Stimulated activated CD4-positive, alpha-beta T cell treated with anti-CD3 and anti-CD28 coated beads, TNF-alpha, amount 100 ng/mL, for 1 hour (primary cell): ENCODE measurements at places on chromosomes 11 and 22.

DNA sequence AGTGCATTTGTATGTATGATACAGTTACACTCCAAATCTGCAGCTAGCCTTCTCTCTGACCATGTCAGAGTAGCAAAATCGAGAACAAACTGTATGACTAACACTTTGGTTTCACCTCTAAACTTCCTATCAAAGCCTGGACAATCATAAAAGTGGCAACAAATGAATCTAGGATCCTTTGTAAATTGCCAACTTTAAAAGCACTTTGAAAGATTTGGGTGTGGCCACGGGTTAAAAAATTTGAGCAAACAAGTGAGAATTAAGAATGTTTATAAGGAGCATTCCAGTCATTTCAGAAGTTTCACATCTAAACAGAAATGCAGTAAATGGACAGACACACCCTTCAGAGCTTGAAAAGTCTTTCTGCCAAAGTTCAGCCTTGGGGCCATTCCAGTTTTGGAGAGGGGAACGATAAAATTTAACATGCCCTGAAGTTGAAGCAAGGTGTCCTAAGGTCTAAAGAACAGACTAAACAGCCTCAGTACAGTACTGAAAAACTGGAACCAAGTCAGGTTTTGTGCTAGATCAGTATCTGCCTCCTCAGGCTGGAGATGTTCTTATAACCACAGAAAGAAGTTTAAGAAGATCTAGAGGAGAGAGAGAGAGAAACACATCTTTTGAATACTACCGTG, 181.9 kb upstream of the BDNF start:
- DNase-seq: no peak

- no peak for DNase-seq
Observed at GRCh38 chr11:57679396-57679795, 11.5 kb downstream of the ZDHHC5 start.

DNA sequence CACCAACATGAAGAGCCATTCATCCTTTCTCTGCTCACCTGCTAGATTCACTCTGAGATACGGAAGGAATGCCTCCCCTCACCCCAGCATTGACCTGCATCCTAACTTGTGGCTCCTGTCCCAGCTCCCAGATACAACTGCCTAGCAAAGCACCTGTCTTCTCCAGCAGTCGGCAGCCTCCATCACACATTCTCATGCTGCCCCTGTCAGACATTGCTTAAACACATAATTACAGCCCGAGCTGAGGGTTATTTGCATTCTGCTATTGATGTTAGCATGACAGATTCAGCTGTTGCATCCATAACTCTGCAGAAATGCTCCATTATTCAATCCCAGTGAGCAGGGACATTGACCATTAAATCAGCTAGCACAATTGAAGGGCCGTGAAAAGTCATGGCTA, 184.4 kb upstream of the NARS2 start:
- no peak for DNase-seq

DNA sequence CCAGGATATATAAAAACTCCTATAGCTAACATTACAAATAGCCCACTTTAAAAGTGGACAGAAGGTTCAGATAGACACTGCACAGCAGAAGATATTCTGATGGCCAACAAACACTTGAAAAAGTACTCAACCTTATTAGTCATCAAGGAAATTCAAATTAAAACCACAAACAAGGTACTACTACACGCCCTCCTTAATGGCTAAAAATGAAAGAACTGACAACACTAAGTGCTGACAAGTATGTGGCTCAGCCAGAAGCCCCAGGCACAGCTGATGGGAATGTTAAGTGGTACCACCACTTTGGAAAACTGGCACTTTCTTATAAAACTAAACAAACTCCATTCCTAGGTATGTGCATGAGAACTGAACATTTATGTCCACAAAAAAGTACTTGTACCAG, 320.1 kb downstream of the TBC1D22A start:
- no peak for DNase-seq

GRCh38 chr11:64044730-64045393, 9.1 kb downstream of the FLRT1 start:
- DNase-seq: no peak

- no peak for DNase-seq
Observed at GRCh38 chr22:43273902-43274484, 69.2 kb downstream of the SCUBE1 start.

GRCh38 chr22:27842669-27843431, 41.3 kb upstream of the MN1 start:
- DNase-seq: no peak

- no peak for DNase-seq
Observed at GRCh38 chr11:21545699-21546098, 647.2 kb upstream of the ANO5 start.

- no peak for DNase-seq
Observed at GRCh38 chr11:28245131-28245530, 136.9 kb downstream of the METTL15 start.

DNA sequence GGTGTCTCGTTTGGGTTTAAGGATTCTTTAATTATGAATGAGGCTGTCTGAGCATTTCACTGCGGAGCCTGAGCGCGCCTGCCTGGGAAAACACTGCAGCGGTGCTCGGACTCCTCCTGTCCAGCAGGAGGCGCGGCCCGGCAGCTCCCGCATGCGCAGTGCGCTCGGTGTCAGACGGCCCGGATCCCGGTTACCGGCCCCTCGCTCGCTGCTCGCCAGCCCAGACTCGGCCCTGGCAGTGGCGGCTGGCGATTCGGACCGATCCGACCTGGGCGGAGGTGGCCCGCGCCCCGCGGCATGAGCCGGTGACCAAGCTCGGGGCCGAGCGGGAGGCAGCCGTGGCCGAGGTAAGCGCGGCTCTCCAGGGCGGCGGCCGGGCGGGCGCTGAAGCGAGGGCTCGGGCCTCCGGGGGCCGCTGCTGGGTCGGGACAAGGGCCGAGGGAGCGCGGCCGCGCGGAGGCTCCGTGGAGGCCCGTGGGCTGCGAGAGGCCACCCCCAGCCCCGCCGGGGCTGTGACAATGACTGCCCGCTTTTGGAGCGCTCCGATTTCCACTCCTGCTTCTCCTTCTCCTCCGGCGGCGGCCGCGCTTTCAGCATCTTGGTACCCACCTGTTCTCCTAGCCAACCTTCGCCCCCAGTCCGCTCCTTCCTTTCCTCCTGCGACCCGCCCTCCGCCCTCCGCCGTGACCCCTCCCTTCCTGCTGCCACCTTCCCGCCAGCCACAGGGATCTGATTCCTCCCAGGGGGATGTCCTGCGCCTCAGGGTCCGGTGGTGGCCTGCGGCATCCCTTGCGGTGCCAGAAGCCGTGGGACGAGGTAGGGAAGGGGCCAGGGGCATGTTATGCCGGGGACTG, at the start of gene EXT2:
Gene EXT2 (plus strand): TSS at position 173 of the 854 bp plus-strand sequence. CDS start 12,035 bp downstream, outside the sequence.
- DNase-seq: peak; percentile 78

GRCh38 chr11:69654660-69655478, 13.9 kb downstream of the CCND1 start:
- no peak for DNase-seq

GRCh38 chr11:112965656-112966055, 4.4 kb downstream of the NCAM1 start:
- no peak for DNase-seq

GRCh38 chr11:85307366-85307765, 319.8 kb downstream of the DLG2 start:
- DNase-seq: no peak

DNA sequence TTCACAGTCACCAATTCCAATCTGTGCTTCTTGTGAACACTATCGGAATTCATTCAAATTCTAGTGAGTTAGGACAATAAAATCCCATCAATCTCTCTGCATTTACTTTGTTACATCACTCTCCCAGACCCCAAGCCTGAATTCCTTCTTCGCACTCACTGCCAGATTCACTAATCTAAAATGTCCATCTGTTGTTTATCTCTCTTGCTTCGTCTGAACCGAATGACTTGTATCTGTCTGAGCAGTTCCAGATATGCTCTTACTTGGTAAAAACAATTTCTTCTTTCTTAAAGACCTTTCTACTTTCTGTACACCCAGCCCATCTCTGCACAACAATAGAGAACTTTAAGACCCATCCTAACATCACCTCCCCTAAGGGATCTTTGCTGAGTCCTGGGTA, 7.0 kb downstream of the MMP10 start:
- DNase-seq: no peak

- DNase-seq: no peak
Observed at GRCh38 chr22:40703174-40703573, 23.9 kb downstream of the MCHR1 start.

GRCh38 chr11:63032457-63032856, 16.8 kb upstream of the SLC22A8 start:
- no peak for DNase-seq
